MM.1S (cell line): ENCODE measurements at places on chromosomes 3 and 15.

DNA sequence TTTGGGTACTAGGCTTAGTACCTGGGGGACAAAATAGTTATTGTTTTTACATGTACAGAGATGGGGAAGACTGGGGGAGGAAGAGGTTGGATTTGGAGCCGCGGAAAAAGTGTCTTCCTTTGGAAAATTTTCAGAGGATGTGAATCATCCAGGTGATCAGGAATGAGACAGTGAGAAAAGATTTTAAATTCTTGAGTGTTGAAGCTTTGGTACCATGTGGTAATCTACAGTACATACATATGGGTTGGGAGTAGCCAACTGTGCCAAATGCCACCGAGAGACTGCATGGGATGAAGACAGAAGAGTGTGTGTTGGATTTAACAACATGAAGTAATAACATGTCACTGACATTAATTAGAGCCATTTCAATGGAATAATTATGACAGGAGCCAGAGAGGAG, 1238.2 kb downstream of the ROBO1 start:
- no peak for DNase-seq

- DNase-seq: no peak
Measured at GRCh38 chr15:85491691-85492090, 111.3 kb downstream of the AKAP13 start.

DNA sequence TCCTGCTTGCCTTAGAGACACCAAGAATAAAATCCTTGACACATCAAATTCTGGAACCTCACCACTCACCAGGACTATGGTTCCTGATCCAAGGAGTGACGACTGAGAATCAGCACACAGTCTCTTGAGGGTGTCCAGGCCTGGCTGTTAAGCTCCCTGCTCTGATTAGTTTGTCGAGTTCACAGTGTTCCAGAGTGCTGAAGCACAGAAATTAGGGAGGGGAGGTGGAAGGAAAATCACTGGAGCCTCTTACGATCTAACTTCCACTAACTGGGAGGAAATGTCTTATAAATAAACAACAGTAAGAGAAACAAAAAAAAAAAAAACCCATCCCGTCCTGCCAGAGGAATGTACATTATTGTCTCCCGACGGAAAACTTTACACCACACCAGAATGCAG, 330.2 kb downstream of the TIGIT start:
- no peak for DNase-seq

- DNase-seq: no peak
Measured at GRCh38 chr3:113574213-113574612, 41.9 kb downstream of the SIDT1 start.

DNA sequence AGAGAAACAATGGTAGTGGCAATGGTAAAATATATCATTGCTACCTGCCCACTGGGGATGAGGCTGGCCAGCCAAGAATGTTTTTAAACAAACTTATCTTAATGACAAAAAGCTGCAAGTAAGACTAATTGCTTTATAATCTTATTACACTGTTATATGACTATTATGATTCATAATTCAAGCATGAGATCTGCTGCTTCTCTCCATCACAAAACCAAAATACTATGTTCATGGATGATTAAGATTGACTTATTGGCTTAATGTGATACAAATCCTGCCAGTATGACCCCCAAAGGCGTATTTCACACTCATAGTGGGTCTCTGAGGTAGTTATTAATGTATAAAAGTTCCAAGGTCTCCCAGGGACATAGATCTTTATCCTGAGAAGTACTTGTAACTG, 52.6 kb downstream of the FBN1 start:
- no peak for DNase-seq
